A549 treated with ZK216348 at 1 μM for 4 hours (cell line): ENCODE measurements at places on chromosomes 3 and 15. TPM values are rescaled to one million over a fixed set of nuclear protein-coding genes. Genes with fewer than 3 reads are reported as not detected.

The CHAC1 gene
- 4.3 to 8.5 TPM (median 6.2 TPM) in 5 replicates for total RNA-seq

The AQP9 gene
- not detected in 5 replicates for total RNA-seq

The LRTM1 gene
- not detected in 5 replicates for total RNA-seq

The SPESP1 gene
- total RNA-seq: not detected in 5 replicates

The ADAMTS9 gene
- 0.71 to 0.90 TPM (median 0.82 TPM) in 5 replicates for total RNA-seq

The SI gene
- not detected in 5 replicates for total RNA-seq

The COLQ gene
- 0.19 to 0.80 TPM (median 0.21 TPM) in 5 replicates for total RNA-seq

The CHRM5 gene
- 0.07 TPM in 1 of 5 replicates, not detected in the others for total RNA-seq

The COL8A1 gene
- not detected in 5 replicates for total RNA-seq

The SERP1 gene
- total RNA-seq: 50.6 to 126 TPM (median 102 TPM) in 5 replicates

The INAFM2 gene
- 4.1 to 8.1 TPM (median 5.3 TPM) in 5 replicates for total RNA-seq

The PLCB2 gene
- 0.55 to 1.2 TPM (median 1.1 TPM) in 5 replicates for total RNA-seq

The SLC28A2 gene
- not detected in 5 replicates for total RNA-seq

The PATL2 gene
- 0.13 to 0.28 TPM (median 0.27 TPM) in 3 of 5 replicates, not detected in the others for total RNA-seq
